ENCODE measurements at places on chromosomes 7 and 10.

DNA sequence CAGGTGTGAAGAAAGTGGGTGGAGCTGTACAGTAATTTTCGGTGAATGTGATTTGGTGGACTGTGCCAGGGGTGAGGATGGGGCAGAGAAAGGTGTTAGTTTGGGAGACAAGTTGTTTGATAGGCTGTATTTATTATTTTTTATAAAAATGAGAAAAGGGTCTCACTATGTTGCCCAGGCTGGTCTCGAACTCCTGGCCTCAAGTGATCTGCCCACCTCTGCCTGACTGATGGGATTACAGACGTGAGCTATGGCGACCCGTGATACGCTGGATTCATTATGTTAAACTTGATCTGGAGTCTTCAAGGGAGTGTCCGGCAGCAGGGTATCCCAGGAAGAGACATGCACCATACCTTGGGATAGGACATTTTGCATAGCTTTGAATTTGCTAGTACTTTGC, 1.3 kb downstream of the KAT6B start:
- DNase-seq = no peak

- DNase-seq = no peak
Measured at GRCh38 chr10:51468424-51468823, 231.0 kb downstream of the CSTF2T start.

GRCh38 chr10:83925133-83925532, 214.2 kb upstream of the GHITM start:
- no peak for DNase-seq

DNA sequence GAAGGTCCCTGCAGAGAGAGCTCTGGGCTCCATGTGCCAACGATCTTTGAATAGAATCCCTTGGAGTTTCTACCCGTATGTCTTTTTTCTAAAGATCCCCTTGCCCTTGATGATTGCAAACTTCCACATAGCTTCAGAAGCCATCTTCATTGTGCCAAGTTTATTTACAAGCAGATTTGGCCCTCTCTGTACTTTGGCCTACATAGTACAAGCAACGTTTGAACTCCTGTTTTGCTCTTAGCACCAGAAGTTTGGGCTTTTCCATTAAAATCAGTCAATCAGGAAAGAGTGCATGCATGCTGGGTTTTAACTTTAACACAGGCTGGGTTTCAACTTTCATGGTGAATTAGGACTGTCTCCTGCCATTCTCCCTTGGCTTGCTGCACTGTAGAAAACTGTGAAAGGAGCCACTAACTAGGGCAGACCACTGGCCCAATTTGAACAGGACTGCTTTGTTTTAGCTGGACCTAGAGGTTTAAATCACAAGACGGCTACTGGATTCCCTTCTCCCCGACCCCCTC, 557.6 kb upstream of the GALNT17 start:
- DNase-seq = no peak

DNA sequence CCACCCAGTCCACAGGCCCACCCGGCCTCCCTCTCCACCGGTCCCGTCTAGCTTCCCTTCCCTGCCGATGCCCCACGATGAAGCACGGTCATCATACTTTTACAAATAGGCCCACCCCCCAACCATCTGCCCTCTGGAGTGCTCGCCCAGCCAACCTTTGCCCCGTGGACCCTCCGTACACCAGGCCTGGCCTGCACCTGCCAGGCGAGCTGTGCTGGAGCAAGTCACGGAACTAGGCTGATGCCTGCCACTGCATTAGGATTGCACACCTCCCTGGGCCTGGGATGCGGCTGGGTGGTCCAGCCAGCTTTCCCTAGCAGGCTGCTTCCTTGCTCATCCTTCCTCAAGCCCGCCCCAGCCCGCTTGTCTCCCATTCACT, 44.7 kb downstream of the PPIF start:
- DNase-seq = no peak

DNA sequence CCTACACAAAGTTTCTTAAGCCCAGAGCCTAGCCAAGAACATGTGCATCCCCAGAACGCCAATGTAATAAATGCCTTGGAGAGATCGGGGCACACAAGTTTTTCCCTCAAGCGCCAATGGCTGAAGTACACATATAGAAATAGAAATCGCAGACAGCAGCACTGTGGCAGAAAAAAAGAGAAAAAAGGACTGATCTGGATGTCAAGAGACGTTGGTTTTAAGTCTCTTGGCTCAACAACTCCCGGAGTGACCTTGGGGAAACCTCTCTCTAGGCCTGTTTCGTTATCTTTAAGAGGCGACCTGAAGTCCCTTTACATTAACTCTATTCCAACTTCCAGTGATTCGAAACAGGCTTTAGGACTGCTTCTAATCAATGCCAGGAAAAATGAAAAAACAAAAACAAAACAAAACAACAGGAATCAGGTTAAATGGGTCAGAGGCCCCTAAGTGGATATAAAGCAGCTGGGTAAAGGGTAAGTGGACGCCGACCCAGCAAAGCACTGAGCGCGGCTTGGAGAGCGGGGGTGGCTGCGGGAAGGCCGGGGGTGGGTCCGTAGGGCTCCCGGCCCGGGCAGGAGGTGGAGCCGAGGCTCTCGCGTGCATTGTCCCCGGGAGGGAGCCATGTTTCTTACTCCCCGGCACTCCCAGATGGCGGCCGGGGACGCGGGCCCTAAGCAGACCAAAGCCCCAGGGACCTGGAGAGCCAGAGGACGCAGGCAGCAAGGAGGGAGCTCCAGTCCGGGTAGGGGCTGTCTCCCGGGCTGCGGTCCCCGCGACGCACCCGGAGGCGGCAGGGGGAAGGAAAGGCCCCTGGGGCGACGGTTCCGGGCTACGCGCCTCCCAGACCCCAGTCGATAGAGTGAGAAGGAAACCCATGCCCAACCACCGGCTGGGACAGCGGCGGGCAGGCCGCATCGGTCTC, 757 bp downstream of the EIF3A start:
- peak; percentile 52 for DNase-seq

DNA sequence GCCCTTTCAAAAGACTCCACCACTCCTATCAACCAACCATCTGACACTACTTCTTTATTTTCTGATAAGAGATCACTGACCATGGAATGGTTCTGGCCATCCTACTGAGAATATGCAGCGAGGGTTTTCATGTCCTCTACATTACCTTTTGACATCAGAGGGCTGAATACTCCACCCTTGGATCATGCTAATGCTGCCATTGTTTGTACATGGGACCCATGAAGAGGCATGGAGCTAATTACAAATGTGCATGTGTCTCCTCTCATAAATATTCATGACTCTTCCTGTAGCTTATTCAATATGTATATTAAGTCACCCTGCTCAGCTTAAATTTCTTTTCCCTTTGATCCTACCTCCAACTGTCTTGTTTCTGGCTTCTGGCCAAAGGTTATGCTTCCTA, 1065.8 kb upstream of the GHITM start:
- DNase-seq = no peak

DNA sequence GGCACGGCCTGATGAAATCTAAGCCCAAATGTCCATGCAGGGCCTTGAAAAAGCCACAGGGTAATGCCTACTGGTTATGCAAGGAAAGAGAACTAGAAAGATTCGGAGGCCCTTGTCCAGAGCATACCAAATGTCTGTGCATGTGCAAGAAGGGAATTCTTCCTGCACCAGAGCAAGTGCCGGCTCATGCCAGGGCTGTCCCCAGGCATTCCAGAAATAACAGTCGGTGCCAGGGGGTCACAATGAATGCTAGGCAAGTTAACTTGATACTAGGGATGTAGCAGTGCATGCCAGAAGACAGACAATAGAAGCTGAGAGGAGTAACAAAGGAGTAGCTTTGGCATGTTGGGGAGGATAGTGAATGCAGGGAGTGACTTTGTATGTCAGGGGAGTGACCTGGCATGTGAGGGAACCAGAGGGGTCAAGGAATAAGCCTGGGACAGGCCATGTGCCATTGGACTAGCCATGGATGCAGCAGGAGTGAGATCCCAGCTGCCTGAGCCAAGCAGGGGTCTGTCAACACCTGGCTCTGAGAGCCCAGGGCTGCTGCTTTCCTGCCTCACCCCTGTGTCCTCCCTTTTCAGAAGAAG, 119.5 kb upstream of the UNC5B start:
- no peak for DNase-seq

- DNase-seq = no peak
Measured at GRCh38 chr10:13231808-13232207, 2.4 kb downstream of the UCMA start.

DNA sequence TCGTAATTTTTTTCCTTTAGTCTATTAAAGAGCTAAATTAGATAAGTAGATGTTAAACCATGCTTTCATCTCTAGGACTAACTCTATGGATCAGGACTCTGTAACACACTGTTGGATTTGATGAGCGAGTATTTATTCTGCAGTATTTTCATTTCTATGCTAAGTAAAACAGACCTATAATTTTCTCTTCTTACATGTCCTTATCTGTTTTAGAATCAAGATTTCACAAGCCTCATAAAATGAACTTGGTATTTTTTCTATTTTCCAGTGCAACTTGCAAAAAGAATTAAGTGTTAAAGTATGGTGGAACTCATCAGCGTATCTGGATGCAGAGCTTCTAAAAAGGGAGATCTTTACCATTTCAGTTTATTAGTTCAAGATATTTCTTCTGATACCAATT, 2.4 kb downstream of the CACUL1 start:
- DNase-seq = no peak

- no peak for DNase-seq
Measured at GRCh38 chr7:36747280-36748016, 23.2 kb upstream of the AOAH start.

GRCh38 chr7:134662166-134662870, 15.7 kb downstream of the BPGM start:
- no peak for DNase-seq

DNA sequence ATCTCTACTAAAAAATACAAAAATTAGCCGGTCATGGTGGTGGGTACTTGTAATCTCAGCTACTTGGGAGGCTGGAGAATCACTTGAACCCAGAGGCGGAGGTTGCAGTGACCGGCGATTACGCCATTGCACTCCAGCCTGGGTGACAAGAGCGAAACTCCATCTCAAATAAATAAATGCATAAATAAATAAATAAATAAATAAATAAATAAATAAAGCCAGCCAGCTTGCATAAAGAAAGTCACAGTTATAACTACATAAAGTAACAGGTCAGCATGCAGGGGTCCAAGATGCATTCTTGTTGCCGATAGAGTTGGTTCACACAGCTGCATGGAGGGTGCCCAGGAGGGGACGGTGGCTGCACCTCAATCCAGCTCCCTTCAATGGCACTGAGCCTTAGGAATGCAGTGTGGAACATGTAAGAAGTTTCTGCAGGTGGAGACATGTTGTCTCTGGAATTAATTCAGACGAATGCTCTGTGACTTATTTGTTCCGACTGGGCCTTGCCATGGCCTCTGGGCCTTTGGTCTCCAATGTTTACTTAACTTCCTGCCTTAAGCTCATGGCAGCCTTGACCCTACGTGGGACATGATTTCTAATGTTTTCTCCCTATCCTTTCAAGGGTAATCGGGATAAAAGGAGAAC, 159.6 kb upstream of the PRKCQ start:
- no peak for DNase-seq

DNA sequence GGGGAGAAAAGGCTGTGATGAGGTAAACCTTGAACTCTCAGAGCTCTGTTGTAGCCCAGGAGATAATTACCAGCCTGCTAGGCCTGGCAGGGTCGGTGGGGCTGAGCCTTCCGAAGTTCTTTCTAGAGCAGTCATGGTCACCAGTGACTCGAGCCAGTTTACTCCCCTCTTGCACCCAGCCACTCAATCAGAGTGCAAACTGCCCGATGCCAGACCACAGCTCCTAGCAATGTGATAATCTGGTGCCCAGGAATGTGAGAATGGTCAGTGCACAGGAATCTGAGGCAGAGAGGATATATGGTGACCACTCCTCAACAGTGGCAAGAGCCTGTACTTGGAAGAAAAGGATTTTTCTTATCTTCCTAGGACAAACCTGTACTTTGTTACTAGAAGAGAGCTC, 46.4 kb upstream of the KMT2E start:
- no peak for DNase-seq

DNA sequence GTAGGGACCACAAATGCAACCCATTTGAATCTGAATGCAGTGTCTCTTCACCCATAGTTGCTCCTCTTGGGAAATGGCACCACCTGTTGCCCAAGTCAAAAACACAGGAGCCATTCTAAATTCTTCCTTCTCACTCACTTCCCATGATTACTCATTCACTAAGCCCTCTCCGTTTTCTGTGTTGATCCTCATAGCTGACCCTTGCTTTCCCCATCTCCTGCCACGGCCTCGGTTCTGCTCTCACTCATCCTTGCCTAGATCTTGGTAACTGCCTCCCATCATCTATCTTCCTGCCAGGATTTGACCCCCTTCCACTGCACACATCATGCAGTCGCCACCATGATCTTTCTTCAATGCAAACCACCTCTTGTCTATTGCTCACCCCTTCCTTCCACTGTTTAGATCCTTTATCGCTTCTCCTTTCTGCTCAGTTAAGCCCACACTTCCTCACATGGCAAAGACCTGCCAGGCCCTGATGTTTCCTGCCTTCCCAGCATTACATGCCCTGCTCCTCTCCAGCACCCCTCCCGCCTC, 19.0 kb upstream of the CPN1 start:
- no peak for DNase-seq

- DNase-seq = no peak
Measured at GRCh38 chr10:77381750-77382149, 255.9 kb downstream of the KCNMA1 start.

- no peak for DNase-seq
Measured at GRCh38 chr10:77139252-77140160, 498.1 kb downstream of the KCNMA1 start.

DNA sequence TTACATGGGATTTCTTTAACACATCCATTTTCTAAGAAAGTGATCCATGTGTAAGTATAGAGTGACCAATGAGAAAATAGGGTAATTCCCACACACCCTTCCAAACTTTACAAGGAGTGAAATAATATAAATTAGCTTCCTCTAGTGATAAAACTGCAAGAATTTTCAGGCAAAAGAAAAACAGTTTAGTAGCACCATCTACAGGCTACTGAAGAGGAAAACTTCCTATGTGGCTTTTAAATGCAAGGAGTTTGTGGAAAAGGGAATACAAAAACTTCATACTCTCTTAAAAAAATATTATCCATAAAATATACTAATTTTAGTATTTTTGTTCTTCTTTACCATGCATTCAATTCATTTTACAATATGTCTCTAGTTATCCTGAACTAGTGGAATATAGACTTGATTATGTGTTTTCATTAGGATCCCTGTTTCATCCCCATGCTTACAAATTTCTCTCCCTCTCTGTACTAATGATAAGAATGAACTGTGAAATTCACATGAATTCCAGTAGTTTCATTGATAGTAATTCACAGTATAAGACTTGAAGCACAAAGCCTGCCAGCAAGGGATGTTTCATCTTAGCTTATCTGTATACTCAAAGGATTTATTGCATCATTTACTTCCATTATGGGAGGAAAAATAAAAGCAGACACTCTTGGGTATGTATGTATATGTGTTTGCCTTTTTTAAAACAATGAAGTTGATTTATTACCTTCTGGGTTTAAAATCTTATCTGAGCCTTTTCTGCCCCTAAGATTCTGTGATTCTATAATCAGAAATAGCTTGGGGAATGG, 442.9 kb downstream of the AUTS2 start:
- no peak for DNase-seq

DNA sequence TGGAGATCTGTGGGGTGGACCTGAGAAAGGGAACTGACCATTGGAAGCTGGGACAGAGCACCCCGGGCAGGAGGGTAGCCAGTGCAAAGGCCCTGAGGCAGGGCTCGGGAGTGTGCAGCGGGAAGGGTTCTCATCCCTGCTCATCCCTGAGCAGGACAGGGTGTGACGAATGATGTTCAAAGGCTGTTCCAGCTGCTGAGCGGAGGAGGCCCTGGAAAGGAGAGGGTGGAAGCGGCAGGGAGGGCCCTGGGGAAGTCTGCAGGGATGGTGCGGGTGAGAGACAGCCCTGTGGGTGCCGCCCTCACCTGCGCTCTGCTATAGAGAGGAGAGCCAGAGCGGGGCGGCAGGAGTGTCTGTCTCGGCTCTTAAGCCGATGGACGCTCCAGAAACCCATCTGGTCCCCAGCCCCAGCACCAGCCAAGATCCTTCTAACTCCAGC, 43.7 kb downstream of the PRKAG2 start:
- no peak for DNase-seq
